Ascending aorta (tissue), 2 donors: ENCODE measurements at places on chromosomes 12 and 14. TPM values are rescaled to one million over a fixed set of nuclear protein-coding genes. Genes with fewer than 3 reads are reported as not detected.

DNA sequence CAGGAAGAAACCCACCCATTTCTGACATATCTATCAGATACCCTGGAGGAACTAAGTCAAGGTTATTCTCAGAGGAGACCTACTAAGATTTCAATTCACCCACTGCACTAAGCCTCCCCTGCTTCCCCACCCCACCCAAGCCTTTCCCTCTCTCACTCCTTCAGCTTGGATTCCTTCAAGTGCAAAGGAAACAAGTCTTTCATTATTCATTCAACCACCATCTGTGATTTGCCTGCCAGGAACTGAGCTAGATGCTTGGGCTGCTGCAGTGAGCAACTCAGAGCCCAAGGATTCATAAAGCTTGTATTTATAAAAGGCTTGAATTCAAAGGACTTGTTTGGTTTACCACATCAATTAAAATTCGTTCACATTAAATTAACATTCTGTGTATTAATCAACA, 161.3 kb downstream of the GXYLT1 start:
- no peaks in the 10 kb centered on the region for H3K4me1 ChIP-seq
- peak overlapping the region; percentile 12 for H3K27ac ChIP-seq
- no peak for DNase-seq
- no peaks in the 10 kb centered on the region for H3K36me3 ChIP-seq
- no peaks in the 10 kb centered on the region for H3K27me3 ChIP-seq

Gene LTB4R
- total RNA-seq: 3.6 TPM

GRCh38 chr12:109716512-109717389, 3.1 kb downstream of the FAM222A start:
- H3K4me3 ChIP-seq: no peak overlapping the region
- H3K27ac ChIP-seq: no peak overlapping the region
- H3K36me3 ChIP-seq: no peaks in the 10 kb centered on the region
- H3K27me3 ChIP-seq: peaks cover 19% of the 10 kb centered on the region

DNA sequence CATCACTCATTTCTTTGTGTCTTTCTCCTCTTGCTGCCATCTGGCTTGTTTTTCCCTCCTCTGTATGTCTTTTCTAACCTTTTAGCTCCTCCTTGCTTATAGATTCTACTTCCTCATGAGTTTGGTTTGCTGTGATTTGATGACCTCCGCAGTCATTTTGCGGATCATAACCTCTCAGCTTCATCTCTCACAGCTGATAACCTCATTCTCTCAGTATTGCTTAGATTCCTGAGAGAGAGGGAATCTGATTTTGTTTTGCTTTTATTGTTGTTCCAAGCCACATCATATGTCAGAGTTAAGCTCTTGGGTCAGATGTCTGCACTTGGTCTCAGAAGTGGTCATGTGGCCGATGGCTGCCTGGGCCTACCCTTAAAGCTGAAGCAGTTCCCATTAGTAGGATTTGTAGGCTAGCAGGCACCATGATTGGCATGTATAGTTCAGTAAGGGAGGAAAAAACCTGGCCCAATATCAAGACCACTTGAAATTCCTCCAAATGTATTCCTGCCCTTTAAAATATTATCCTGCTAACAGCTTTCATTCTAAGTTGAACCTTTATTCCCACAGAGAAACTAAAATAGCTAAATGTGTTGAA, 13.5 kb downstream of the ZNF664 start:
- DNase-seq: no peak
- peaks cover 11% of the 10 kb centered on the region for H3K36me3 ChIP-seq
- no peaks in the 10 kb centered on the region for H3K4me1 ChIP-seq
- H3K4me3 ChIP-seq: no peak overlapping the region
- no peaks in the 10 kb centered on the region for H3K27me3 ChIP-seq

Gene SERPINA10
- total RNA-seq: not detected

Gene STON2
- total RNA-seq: 54.0 TPM
